SJSA1 (cell line): ENCODE measurements at places on chromosomes 16 and 17.
A peak's percentile ranks its signal among the peaks of the same experiment; 100 is the strongest.

- no peak overlapping the region for H3K4me3 ChIP-seq
- H3K27me3 ChIP-seq: no peaks in the 10 kb centered on the region
- peaks cover 10% of the 10 kb centered on the region for H3K4me1 ChIP-seq
- H3K27ac ChIP-seq: no peak overlapping the region
- H3K36me3 ChIP-seq: peaks cover 28% of the 10 kb centered on the region
- DNase-seq: no peak
Measured at GRCh38 chr17:63573634-63574033, 23.4 kb downstream of the DCAF7 start.

DNA sequence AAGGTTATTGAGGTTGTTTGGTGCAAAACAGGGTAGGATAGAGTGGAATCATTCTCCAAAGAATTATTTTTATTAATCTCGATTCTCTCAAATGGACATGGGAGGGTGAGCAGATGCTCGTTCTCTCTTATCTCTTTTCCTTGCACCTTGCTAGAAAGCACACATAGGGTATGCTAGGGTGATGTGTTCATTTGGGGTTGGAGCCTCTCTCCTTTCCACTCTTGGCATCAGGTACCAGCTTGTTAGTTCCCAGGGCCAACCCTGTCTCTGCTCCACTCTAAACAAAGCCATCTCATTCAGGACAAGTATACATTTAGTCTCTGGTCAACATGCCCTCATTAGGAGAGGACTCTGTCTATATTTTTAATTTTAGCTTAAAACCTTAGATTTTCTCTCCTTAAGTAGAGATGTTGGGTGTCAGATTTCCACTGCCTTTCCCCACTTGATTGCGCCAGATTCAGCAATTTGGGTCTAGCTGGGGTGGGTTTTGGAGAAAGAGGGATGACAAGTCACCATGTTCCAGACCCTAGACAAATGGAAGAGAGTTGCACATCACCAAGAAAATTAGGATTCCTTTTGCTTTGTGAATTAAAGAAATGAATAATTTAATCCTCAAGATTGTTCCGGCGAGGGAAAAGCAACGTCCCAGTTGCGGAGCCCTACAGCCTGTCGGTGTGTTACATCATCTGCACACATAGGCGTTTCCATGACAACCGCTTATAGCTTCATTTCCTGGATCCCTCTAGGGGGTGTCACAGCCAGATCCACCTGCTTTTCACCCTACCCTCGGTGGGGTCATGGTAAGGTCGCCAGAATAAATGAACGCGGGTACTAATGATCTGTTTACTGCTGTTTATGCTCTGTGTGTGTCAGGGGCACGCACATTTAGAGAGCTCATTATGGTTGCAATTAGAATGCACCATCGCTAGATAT, 41.6 kb downstream of the SNX11 start:
- H3K4me1 ChIP-seq: no peaks in the 10 kb centered on the region; the same call in 1 of the 2 replicates
- H3K27ac ChIP-seq: no peak overlapping the region
- no peaks in the 10 kb centered on the region for H3K36me3 ChIP-seq
- H3K27me3 ChIP-seq: peaks cover 77% of the 10 kb centered on the region

GRCh38 chr16:49332589-49333258, 40.9 kb upstream of the C16orf78 start:
- DNase-seq: no peak
- H3K27ac ChIP-seq: no peak overlapping the region
- no peak overlapping the region for H3K4me3 ChIP-seq
- H3K4me1 ChIP-seq: no peaks in the 10 kb centered on the region
- H3K36me3 ChIP-seq: no peaks in the 10 kb centered on the region

DNA sequence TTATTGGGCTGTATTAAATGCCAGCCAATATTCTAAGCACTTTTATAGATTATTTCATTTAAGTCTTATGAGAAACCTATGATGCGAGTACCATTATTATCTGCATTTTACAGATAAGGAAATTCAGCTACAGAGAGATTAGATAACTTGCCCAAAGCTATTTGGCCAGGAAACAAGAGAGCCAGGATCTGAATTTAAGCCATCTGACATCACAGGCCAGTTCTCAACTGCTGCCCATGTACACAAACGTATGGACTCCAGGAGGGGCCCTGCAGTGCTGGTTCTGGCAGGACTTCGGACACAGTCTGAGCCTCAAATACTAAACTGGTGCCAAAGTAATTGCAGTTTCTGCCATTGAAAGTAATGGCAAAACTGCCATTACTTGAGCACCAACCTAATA, 40.2 kb downstream of the CPPED1 start:
- no peaks in the 10 kb centered on the region for H3K36me3 ChIP-seq
- H3K27ac ChIP-seq: no peak overlapping the region
- H3K4me3 ChIP-seq: no peak overlapping the region
- no peaks in the 10 kb centered on the region for H3K4me1 ChIP-seq

GRCh38 chr16:74999609-75000480, 1.0 kb downstream of the ZNRF1 start:
- DNase-seq: peak; percentile 46
- H3K27ac ChIP-seq: peak overlapping the region; percentile 36
- peaks cover 30% of the 10 kb centered on the region for H3K4me1 ChIP-seq
- peaks cover 10% of the 10 kb centered on the region for H3K36me3 ChIP-seq
- H3K27me3 ChIP-seq: no peaks in the 10 kb centered on the region

GRCh38 chr17:63984651-63985386, 12.1 kb upstream of the SCN4A start:
- no peak for DNase-seq
- peaks cover 7% of the 10 kb centered on the region for H3K4me1 ChIP-seq
- H3K27me3 ChIP-seq: peaks cover 6% of the 10 kb centered on the region; the same call in 1 of the 2 replicates
- H3K27ac ChIP-seq: no peak overlapping the region
- no peaks in the 10 kb centered on the region for H3K36me3 ChIP-seq

GRCh38 chr17:4710693-4711634, 532 bp downstream of the ARRB2 start:
- H3K36me3 ChIP-seq: no peaks in the 10 kb centered on the region
- DNase-seq: no peak
- peak overlapping the region; percentile 45 for H3K4me3 ChIP-seq

- H3K4me3 ChIP-seq: no peak overlapping the region
- H3K36me3 ChIP-seq: no peaks in the 10 kb centered on the region
- no peak for DNase-seq
- H3K4me1 ChIP-seq: no peaks in the 10 kb centered on the region
Measured at GRCh38 chr17:79676796-79677195, 53.9 kb upstream of the ENPP7 start.

DNA sequence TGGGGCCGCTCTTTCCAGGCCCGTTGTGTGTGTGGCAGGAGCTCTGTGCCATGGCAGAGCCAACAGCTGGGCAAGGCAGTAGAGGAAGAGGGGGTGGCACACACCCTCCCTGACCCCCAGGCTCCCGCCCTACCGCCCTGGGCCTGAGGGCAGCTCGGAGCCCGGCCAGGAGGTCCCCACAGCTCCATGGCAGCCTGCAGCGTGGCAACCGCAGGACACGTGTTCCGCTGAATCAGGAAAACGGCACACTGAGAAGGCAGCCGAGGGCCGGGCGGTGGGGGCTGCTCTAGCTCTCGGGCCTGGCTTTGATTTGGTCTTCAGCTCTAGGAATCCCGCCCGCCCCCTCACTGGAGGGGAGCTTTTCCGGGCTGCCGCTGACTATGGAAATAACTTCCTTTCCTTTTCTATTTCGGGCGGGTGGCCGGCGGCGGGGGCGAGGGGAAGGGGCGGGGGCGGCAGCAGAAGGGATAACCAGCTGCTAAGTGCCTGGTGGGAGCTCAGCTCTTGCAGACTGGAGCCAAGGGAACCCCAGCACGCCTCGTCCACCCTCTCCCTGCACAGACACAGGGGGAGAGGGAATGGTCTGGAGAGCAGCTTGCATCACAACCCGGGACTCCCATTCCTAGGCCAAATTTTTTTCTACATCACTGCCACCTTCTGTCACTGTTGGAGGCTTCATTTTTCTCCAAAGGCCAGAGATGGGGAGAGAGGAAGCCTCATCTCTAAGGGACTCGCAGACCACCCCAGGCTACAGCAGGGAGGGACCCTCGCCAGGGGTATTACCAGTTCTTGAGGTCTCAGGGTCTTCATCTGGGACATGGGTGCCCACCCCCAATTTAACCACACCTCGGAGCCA, 24.8 kb upstream of the MRPS23 start:
- H3K27me3 ChIP-seq: no peaks in the 10 kb centered on the region
- H3K4me3 ChIP-seq: no peak overlapping the region
- H3K4me1 ChIP-seq: peaks cover 68% of the 10 kb centered on the region
- DNase-seq: peak; percentile 99
- H3K27ac ChIP-seq: peak overlapping the region; percentile 94
